ENCODE measurements at places on chromosomes 7 and 10.
A peak's percentile ranks its signal among the peaks of the same experiment; 100 is the strongest.

- no peak for DNase-seq
Measured at GRCh38 chr7:27940341-27940740, 200.4 kb downstream of the TAX1BP1 start.

DNA sequence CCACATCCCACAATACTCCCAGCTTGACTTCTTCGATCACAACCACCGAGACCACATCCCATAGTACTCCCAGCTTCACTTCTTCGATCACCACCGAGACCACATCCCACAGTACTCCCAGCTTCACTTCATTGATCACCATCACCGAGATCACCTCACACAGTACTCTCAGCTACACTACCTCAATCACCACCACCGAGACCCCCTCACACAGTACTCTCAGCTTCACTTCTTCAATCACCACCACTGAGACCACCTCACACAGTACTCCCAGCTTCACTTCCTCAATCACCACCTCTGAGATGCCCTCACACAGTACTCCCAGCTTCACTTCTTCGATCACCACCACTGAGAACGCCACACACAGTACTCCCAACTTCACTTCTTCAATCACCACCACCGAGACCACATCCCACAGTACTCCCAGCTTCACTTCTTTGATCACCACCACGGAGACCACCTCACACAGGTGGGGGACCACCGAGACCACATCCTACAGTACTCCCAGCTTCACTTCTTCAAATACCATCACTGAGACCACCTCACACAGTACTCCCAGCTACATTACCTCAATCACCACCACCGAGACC, 8.6 kb downstream of the MUC3A start:
- no peak for DNase-seq

- no peak for DNase-seq
Measured at GRCh38 chr10:79457256-79457785, 11.9 kb upstream of the ZCCHC24 start.

- peak; percentile 30 for DNase-seq
Measured at GRCh38 chr10:43390759-43391158, 18.2 kb downstream of the HNRNPF start.

DNA sequence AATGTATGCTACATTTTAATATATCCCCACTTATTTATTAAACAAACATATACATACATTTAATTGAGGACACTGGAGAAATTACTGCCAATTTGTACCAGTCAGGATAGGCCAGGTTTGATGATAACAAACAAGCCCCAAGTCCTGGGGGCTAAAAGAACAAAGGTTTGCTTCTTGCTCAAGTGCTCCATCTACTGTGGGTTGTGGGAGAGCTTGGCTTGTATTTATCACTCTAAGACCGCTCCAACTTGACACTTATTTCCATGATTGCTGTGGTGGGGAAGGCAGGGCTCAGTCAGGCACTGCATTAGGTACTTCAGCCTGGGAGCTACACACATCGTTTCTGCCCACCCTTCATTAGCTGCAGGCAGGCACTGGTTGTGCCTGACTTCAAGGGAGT, 136.6 kb upstream of the ZNF32 start:
- DNase-seq: no peak

DNA sequence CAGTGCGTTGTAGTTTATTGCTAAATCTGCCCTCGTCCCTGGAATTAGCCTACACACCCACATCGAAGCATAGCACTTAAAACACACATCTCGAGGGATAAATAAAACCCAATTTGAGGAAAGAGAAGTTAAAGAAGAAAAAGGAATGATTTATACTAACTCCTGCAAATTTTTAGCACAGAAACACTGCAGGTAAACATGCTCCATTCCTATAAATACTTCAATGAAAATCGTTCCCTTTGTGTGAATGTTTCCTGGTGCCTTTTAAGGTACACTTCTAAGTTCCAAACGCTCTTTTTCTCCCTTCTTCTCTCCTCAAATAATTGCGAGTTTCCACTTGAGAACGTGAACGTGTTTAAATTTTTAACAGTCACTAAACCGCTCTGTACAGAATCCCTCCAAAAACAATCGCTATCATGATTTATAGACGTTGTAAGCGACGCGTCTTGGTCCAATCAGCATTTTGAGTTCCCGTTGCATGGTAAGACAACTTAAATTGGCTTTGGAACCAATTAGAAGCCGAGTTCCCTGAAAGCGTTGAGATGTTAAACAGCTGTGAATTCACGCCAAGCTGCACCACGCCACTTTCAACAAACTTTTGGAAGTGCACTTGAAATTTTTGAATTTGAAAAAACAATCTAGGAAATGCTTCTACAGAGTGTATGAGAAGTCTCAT, 12.5 kb upstream of the EBLN1 start:
- peak; percentile 62 for DNase-seq

DNA sequence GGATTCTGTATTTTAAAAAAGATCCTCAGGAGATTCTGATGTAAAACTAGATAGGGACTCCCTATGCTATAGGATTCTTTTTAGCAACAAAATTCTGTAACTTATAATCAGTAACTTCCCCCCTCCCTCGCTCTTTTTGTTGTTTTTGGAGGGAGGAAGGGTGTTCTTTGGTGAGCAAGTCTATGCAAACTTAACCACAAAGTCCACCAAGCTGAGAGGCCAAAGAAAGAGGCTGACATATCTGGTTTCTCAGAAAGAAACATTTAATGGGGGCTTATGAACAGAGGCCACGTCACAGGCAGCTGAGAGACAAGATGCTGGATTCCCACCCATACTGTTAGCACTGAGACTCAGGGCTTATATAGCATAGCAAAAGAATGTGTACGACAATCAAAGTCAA, 14.3 kb upstream of the ABCB5 start:
- DNase-seq: no peak

DNA sequence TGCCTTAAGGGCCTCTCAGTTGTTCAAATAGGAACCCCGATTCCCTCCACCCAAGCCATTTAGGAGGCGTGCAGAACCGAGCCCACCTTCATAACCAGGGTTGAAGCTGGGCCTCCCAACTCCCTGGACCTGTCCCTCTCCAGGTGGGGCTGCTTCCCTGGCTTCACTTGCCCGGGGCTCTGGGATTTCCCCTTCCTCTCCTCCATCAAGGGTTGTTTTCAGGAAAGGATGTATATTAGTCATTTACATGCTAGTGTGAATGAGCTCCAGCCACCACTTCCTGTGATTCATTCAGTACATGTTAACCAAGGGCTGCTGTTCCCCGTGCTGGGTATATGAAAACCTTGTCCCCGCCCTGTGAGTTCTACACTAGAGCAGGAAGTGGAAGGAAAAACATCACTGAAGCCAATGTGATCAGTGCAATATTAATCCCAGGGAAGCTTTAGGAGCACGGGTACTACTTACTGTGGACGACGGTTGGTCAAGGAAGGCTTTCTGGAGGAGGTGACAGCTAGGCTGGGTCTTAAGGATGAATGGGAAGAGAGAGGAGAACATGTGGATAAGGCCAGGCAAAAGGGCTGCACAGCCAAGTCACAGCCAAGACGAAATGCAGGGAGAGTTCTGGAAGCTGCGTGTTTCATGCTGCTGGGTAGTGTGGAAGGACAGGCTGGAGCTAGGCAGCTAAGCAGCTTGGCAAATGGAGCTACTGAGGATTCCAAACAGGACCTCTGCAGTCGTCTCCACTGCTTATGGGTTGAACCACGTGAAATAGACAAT, 150.1 kb upstream of the SHH start:
- DNase-seq: peak; percentile 69

DNA sequence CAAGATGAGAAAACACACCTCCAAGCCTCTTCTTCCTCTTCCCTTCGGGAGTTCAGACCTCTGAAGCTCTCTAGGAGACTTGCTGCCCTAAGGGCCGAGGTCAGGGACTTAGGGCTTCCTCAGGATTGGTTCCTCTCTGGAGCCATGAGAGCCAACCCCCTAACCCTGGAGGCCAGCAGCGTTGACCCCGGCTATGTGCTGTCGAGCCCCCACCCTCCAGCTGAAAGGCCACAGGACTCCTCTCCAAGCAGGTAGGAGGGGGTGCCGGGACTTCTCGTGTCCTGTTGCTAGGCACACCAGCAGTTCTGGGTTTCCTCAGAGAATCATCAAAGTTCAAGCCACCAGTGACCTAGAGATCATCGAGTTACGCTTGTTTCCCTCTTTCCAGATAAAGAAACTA, 87.4 kb downstream of the ARHGAP22 start:
- DNase-seq: no peak

DNA sequence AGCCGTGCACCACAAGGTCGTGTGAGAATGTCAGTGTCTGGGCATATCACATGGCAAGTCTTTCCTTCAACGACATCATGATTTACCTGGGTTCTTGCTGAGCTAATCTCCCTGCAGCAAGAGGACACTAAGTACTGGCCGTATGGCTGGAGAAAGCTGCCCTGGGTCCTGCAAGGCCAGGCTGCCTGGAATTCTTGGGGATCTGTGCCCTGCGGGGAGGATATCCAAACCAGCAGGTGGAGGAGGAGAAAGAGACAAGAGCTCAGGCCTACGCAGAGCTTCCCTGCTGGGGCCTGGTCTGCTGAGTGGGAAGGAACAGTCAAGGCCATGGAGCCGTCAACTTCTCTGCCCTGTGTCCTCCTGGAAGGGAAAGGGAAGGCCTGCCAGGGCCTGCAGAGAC, 552.6 kb downstream of the LRMDA start:
- no peak for DNase-seq
